Right ventricle myocardium superior (tissue), 1 donor: ENCODE measurements at places on chromosomes 16 and 17.

DNA sequence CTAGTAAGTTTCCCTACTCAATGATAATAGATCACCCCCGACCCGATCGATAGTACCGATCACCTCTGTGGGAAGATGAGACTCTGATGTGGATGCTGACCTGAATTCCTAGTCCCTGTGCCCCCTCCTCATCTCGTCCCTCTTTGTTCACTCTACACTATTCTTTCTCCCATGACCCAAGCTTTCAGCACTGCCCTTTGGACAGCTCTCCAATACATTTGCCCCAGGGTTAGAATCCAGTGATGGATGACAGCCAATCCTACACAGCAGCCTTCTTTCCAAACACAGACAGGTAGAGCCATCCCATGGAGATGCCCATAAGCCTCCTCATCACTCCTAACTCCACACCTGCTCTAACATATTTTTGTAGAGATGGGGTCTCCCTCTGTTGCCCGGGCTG, 141.1 kb downstream of the GSG1L start:
- no peak for DNase-seq

DNA sequence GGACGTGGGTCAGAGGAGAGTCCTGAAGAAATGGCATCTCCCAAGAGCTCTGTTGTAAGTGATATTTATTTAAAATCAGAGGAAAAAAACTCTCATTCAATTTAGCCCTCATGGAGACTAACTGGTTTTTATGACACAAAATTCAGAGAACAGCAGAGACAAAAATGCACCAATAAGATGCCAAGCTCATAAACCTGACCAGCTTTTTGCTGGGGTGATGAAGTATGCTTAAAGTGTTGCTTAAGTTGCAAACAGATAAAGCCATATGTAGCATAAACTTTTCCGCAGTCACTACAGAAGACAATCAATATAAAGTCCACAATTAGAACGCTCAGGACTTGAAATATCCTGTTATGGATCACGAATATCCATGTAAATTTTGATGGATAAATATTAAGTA, 124.0 kb upstream of the CORO6 start:
- no peak for DNase-seq

DNA sequence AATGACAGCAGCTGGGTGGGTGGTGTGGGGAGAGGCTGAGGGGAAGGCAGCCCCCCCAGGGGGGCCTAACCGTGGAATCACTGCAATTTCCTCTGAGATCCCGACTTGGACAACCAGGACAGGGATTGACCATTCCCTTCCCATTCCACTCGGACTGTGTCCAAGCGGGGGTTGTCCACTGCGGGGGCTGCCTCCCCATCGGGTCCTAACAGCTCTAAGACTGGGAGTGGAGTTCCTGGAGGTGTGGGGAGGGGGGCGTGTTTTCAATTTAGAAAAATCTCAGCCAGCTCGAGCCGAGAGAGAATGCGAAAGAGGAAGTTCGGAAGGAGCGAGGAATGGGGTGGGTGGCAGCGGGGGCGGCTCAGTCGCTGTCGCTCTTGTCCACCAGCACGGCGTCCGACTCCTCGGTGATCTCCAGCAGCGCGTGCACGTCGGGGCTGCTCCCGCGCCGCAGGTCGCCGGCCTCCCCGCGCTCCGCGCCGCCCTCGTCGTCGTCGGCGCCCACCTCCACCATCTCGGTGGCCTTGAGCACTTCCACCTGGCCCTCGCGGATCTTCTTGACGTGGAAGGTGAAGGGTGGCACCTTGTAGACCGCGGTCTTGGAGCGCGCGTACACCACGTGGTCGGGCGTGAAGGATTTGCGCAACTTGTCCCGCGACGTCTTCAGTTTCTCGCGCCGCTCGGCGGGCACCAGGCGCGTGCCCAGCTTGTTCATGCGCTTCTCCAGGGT, 16.2 kb upstream of the STAT3 start:
- DNase-seq: peak; percentile 42

- DNase-seq: no peak
Observed at GRCh38 chr17:38434178-38434665, 6.0 kb downstream of the ARHGAP23 start.

- DNase-seq: peak; percentile 65
Observed at GRCh38 chr17:38663125-38663751, 11.5 kb downstream of the EPOP start.

DNA sequence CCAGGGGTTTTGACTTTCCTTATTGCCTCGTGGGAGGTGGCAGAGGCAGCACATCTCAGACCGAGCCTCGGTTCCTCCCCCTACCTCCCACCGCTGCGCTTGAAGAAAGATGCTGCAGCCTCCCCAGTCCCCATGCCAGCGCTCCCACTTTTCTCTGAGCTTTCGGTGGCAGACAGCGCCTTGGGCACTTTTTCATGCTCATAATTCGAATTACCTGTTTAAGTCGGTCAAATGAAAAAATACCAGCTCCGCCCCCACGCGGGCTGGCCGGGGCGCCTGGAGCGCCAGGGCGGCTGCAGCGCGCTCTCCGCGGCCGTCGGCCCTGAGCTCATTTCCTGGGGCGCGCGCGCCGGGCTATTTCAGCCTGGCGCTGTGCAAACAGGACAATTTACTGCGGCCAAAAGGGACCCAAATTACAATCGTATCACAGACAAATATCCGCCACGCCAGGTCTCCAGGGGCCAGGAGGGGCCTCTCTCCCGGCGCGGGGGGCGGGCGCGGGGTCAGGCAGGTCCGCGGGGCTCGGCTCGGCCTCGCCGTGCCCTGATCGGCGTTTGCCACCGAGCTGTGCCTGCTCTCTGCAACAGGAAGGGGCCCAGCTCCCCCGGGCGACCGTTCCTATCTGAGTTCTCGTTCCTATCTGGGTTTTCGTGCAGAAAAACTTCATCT, 45.0 kb downstream of the SOST start:
- peak; percentile 63 for DNase-seq

DNA sequence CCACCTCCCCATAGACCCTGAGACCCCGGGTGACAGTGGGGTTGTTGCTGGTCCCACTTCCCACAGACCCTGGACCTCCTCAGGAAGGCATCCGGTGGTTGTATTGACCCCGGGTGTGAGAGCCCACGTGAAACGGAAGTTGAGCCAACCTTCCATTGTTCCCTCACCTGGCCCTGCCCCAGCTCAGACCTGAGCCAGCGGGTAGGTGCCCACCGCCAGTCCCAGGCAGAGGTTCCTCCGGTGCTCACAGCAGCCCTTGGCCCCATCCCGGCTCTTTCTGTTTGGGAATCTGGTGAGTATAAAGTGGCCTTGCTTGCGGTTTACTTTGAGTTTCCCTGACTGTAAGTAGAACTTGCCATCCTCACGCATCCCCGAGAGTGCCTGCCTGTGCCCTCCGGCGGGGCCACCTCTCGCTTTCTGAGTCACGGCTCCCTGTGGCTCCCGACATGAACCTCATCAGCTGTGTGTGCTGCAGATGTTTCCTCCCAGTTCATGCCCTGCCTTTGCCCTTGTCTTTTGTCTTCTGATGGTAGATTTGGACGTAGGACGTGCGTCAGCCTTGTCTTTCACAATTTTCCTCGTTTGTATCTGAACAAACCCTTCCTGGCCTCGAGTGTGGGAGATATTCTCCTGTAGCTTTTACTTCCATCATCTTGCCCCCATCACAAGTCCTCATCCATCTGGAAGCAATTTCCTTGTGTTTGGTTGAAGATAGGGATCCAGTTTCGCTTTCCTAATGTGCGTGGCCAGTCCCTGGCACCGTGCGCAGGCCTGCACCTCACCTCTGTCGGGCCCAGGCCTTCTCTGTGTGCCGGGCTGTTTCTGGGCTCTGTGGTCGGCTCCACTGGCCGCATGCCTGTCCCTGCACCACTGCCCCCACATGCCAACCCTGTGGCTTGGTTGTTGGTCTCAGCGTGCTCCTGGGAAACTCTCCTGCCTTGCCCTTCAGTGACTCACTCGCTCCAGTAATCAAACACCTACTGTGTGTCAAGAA, 76.0 kb downstream of the METRNL start:
- peak; percentile 69 for DNase-seq
